ENCODE measurements at places on chromosomes 6 and 20. TPM values are rescaled to one million over a fixed set of nuclear protein-coding genes. Genes with fewer than 3 reads are reported as not detected.

The ACOT13 gene
- 3.6 TPM for polyA plus RNA-seq

The GMEB2 gene
- polyA plus RNA-seq = 26.3 TPM

The BPIFA2 gene
- not detected for polyA plus RNA-seq

The SAMD5 gene
- not detected for polyA plus RNA-seq

The POM121L2 gene
- not detected for polyA plus RNA-seq

The STMND1 gene
- polyA plus RNA-seq = not detected

The OR12D1 gene
- polyA plus RNA-seq = not detected

The FKBP1C gene
- polyA plus RNA-seq = not detected

The NOX3 gene
- not detected for polyA plus RNA-seq

The ESR1 gene
- 0.46 TPM for polyA plus RNA-seq

The TMEM151B gene
- 0.01 TPM for polyA plus RNA-seq

The COL20A1 gene
- polyA plus RNA-seq = not detected

The SGK2 gene
- 1.4 TPM for polyA plus RNA-seq

The TMEM242 gene
- polyA plus RNA-seq = 6.3 TPM

The GLO1 gene
- polyA plus RNA-seq = 20.6 TPM

The HACE1 gene
- 7.5 TPM for polyA plus RNA-seq

The TBX18 gene
- not detected for polyA plus RNA-seq

The NMBR gene
- not detected for polyA plus RNA-seq

The RTN4IP1 gene
- 9.4 TPM for polyA plus RNA-seq

The SYNDIG1 gene
- polyA plus RNA-seq = not detected

The PSMB8 gene
- 256 TPM for polyA plus RNA-seq

The PPP1R14C gene
- not detected for polyA plus RNA-seq

The NKAIN4 gene
- polyA plus RNA-seq = not detected

The FAM209B gene
- polyA plus RNA-seq = 2.0 TPM

The LGSN gene
- 0.17 TPM for polyA plus RNA-seq

The CRIP3 gene
- polyA plus RNA-seq = 64.6 TPM

All from B cell (primary cell).